ENCODE measurements at places on chromosomes 3 and 15. TPM values are rescaled to one million over a fixed set of nuclear protein-coding genes. Genes with fewer than 3 reads are reported as not detected.

GRCh38 chr3:25679642-25680302 is 15.1 kb upstream of the TOP2B start:
- DNase-seq: no peak

DNA sequence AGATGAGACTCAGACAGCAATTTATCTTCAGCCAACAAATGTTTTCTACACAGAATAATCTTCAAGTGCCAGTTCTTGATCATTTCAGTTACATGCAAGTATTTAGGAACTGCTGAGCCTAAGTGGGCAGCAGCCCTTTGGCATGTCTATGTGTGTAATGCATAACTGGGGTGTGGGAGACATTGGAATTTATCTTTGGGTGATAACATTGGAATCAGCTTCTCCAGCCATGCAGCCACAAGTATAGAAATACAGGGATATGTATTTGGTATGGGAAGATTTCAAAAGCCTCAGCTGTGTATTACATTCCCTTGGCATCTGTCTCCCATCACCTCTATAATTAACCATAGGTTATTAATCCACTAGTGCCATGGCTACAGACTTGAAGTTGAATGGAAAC is 63.4 kb upstream of the FOXP1 start:
- DNase-seq: no peak

DNA sequence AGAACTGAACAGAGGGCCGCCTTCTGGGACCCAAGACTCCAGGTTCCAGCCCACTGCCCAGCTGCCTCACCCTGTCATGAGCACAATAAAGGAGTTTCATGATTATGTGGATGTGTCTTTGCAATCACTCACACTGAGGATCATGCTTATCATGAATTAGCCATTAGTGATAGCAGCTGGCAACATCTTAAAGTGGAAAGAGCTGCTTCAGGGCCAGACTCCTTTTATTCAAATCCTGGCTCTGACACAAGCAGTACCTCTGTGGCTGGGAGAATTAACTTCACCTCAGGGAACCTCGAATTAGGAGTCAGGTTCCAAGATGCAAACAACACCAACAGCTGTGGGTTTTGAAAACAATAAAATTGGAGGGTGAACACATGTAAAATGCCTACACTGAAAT is 6.6 kb upstream of the SCAP start:
- DNase-seq: no peak

DNA sequence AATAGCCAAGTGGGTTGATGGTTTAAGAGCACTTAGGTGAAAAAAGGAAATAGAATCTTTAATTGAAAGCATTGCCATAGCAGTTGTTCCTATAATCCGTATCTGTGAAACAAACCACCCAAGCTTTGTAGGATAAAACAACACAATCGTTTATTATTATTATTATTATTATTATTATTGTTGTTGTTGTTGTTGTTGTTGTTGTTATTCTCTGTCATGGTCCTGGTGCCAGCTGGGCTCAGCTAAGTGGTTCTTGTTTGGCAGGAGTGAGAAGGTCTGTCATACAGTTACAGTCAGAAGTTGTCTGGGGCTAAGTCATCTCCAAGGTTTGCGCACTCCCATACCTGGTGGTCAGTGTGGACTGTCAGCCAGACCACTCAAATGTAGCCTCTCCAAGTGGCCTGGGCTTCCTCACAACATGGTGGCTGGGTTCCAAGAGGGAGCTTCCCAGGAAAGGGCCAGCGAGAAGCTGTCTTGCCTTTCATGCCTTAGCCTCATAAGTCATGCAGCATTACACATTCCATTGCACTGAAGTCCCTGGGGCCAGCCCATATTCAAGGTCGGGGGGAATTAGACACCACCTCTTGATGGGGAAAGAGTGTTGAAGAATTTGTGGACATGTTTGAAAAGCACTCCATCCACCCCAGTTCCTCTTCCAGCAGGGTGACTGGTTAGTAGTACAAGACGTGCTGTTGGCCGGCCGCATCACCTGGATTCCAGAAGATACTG is 54.3 kb upstream of the FGD5 start:
- no peak for DNase-seq

- DNase-seq: no peak
Observed at GRCh38 chr3:108004647-108005046, 86.2 kb downstream of the CD47 start.

GRCh38 chr15:44075535-44075934 is 119.5 kb downstream of the FRMD5 start:
- DNase-seq: no peak

DNA sequence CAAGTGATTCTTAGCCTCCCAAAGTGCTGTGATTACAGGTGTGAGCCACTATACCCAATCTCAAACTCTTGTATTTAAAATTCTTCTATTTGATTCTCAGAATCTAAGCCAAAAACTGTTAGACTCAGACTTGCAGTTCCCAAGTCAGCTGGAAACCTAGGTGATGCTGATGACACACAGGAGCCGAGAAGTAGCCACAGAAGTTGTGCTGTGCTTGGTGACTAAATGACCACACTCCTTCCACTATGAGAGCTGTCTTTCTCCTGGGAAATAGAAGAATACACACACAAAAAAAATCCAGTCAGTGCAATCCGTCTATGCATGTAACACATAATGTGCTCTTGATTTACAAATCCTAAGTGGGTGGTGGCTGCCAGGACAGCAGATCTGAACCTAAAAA is 33.9 kb downstream of the ILDR1 start:
- DNase-seq: peak; percentile 31

FSTL1 gene
- 0.66 TPM for total RNA-seq

DNA sequence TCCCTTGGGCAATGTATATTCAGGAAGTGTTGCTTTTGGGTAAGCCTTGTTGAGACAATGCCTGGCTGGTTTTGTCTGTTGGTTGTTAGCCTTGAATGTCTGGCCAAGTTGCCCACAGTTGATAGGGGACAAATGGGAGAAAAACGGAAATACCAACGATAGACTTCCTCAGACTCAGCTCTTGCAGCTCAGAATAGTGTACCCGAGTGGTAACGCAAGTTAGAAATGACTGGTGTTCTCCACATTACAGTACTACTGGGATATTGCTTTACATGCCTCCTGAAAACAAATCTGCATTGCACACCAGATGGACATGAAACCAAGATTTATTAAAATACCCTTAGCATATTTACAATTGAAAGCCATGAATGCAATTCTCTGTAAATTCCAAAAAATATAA is 47.4 kb downstream of the GREM1 start:
- no peak for DNase-seq

- no peak for DNase-seq
Observed at GRCh38 chr3:109631897-109632296, 294.6 kb upstream of the DPPA4 start.

DLL4 gene
- total RNA-seq: 0.18 TPM

FGF7 gene
- not detected for total RNA-seq

- no peak for DNase-seq
Observed at GRCh38 chr15:82014989-82015388, 30.8 kb downstream of the MEX3B start.

GRCh38 chr3:122758877-122759560 is 34.6 kb downstream of the HSPBAP1 start:
- DNase-seq: no peak

NRG4 gene
- not detected for total RNA-seq

DAZL gene
- not detected for total RNA-seq

COL6A5 gene
- total RNA-seq: not detected

PIF1 gene
- 36.3 TPM for total RNA-seq

COLQ gene
- 1.3 TPM for total RNA-seq

DNA sequence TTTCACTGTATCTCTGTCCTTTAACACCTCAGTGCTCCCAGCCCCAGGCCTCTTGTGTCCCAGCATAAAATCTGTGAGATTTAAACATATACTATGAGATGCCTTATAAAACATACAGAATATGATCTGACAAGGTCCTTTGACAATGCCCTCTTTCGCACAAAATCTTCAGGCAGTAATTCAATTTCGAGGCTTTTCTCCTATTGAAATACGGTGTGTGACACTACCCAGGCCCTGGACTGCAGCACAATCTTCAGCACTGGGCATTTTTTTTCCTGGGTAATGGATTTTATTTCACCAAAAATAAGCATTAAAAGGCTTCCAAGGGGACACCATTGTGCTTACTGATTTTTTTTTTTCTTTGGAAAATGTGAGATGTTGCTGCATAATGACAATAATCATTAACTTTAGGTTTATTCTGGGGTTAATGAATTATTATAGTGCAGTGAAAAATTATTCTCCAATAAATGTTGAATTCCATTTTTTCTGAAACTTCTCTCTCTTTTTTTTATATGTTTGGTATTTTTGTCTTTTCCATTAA is 40.9 kb upstream of the FAM3D start:
- no peak for DNase-seq

DNA sequence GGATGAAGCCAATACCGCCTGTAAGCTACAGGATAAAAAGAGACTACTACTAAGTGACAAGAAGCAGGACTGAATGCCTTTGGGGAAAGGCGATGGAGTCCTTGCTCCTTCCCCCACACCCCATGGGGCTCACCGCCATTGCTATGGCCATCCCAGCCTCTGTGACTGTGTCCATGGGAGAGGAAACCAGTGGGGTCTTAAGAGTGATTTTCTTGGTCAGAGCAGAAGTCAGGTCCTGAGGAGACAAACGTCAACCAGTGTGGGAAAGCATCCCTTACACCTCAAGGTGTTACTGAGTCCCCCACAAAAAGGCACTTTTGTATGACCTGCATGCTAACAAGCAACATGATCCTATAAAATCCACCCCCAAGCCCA is 913 bp downstream of the IMPDH2 start:
- DNase-seq: no peak

GRCh38 chr3:100830931-100831330 is 121.6 kb downstream of the TFG start:
- DNase-seq: peak; percentile 10

- no peak for DNase-seq
Observed at GRCh38 chr3:177725165-177725564, 527.9 kb upstream of the TBL1XR1 start.

- peak; percentile 36 for DNase-seq
Observed at GRCh38 chr15:73650416-73651126, 17.4 kb upstream of the NPTN start.

GRCh38 chr15:100783291-100783690 is 96.3 kb upstream of the ALDH1A3 start:
- no peak for DNase-seq

GRCh38 chr3:63937661-63938651 is 25.8 kb upstream of the SCAANT1 start:
- DNase-seq: no peak

GRCh38 chr15:35293353-35294130 is 208.4 kb upstream of the NANOGP8 start:
- DNase-seq: no peak

DNA sequence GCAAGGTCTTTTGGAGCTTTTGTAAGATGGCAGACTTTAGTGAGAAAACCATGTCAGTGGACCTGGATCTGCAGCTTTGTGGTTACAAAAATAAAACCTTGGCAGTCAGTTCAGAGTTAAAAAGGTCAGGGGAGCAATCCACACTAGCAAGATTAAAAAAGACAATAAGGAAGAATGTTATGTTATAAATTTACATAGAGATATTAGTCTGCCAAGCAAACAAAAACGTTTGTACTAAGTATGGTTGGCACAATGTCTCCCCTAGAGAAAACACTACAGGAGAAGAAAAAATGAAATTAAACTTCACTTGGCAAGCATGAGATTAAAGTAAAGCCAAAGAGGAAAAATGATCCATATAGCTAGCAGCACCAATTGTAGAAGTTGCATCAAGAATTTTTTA is 205.0 kb downstream of the LSAMP start:
- no peak for DNase-seq

USP3 gene
- total RNA-seq: 51.7 TPM

GRCh38 chr3:169324452-169324785 is 339.1 kb downstream of the MECOM start:
- no peak for DNase-seq

DNA sequence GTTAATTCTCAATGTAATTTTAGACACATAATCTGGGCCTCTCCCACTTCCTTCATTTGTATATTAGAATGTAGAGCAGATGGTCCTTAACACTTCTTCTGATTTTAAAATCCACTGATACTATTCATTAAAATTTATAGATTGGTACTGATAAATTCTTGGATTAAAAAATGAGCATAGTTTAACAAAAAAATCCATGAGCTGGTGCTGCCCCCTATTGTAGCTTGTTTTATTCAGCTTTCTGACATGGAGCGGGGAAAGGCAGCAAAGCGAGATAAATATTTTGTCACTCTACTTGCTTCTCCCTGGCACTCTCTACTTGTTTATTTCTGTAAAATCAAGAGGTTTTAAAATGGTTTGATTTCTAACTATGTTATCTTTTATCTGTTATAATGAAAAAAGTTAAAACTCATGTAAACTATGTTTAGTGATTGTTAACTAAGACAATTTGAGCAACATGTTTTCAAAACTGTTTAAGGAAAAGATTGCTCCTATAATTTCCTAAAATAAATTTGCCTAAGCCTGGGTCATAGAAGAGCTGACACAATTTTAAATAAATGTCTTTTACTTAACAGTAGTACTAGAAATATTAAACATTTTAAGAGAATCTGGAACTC is 26.5 kb upstream of the PLOD2 start:
- DNase-seq: peak; percentile 21

DNASE1L3 gene
- not detected for total RNA-seq

Data from activated CD4-positive, alpha-beta T cell treated with anti-CD3 and anti-CD28 coated beads for 36 hours (primary cell).